ENCODE measurements at places on chromosomes 11 and 22.

GRCh38 chr22:48579043-48579927, 1248.4 kb downstream of the BRD1 start:
- no peak for DNase-seq

DNA sequence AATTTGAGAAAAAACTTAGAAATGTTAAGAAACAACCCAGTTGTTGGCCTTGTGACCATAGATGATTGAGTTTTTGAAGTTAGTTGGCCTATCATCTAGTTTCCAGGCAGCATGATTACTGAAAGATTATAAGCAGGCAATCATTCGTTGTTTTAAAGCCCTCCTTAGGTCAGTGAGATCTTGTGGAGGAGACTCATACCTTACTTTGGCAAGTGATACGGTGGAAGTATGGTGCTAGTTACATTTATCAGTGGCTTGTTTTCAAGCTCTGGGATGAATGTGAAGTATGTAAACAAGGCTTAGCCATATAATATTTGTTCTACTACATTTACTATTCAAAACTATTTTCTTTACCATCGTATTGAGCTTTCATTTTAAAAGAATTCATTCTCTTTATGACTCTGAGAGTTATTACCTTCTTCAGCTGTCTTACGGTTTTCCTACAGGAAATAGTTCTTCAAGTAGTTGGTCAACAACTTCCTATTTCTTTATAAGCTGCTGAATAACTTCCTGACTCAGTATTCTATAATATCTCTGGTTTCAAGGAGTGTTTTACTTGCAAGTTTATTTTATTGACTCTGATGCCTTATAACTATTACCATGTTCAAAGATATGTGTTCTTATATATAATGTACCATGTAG, 7.3 kb downstream of the YAP1 start:
- DNase-seq, result no peak

GRCh38 chr11:103985041-103985440, 51.4 kb upstream of the DDI1 start:
- DNase-seq, result no peak

- DNase-seq, result no peak
Measured at GRCh38 chr11:94171693-94172440, 43.2 kb downstream of the PANX1 start.

DNA sequence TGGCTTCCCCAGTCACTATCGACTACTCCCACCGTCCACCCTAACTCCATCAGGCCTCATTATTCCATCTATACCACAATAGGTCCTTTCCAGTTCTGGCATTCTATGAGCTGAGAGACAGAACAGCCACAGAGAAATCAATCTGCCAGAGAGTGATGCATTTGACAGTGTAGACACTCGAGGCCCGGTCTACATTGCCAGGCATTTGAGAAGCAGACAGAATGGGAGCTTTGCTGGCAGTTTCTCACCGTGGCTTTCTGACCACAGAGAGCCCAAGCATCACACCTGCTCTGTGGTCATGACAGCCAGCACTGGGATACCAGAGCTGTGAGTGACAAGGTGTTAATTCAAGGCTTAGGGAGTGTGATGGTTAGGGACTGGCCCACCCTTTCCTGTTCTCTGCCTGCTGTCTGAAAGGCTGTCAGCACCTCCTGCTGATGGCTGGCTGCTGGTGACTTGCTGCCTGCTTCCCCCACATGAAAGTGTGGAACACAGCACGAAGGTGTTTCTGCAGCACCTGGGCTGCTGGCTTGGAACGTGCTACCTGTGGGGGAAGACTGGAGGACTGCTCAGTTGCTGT, 137.8 kb downstream of the KIRREL3 start:
- DNase-seq, result no peak

- DNase-seq, result no peak
Measured at GRCh38 chr11:44775985-44776446, 49.3 kb downstream of the TSPAN18 start.

DNA sequence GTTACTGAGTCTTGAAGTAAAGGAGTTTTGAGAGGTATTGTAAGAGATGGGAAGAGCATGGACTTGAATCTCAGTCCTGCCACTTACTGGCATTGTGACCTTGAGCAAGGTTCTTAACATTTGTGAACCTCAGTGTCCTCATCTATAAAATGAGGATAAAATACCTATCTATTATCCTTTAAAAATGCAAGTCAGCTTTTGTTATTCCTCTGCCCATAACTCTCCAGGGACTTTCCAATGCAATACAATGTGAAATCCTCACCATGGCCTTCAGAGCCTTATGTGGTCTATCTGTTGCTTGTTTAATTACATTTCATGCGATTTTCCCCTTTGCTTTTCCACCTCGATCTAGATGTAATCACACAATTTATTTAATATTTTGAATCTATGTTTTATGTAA, 9.1 kb downstream of the TMEM135 start:
- no peak for DNase-seq

GRCh38 chr22:50443801-50444625, 30.8 kb downstream of the SBF1 start:
- no peak for DNase-seq
